ENCODE measurements at places on chromosomes 2 and 18. TPM values are rescaled to one million over a fixed set of nuclear protein-coding genes. Genes with fewer than 3 reads are reported as not detected.

REG3G gene
- total RNA-seq = not detected

BCL2 gene
- total RNA-seq = 0.56 TPM

TCF7L1 gene
- 10.9 TPM for total RNA-seq

DES gene
- 0.29 TPM for total RNA-seq

PASK gene
- 7.5 TPM for total RNA-seq

CDH20 gene
- total RNA-seq = not detected

UGT1A5 gene
- total RNA-seq = 0.13 TPM

C2orf15 gene
- total RNA-seq = 0.46 TPM

ZAP70 gene
- total RNA-seq = 0.12 TPM

KCNE4 gene
- total RNA-seq = 0.64 TPM

GPR39 gene
- 6.9 TPM for total RNA-seq

DYNAP gene
- total RNA-seq = not detected

TNFAIP6 gene
- total RNA-seq = 0.98 TPM

PIEZO2 gene
- 0.70 TPM for total RNA-seq

FBXO15 gene
- 0.67 TPM for total RNA-seq

FBXO41 gene
- 5.3 TPM for total RNA-seq

MOB4 gene
- total RNA-seq = 21.7 TPM

LHCGR gene
- not detected for total RNA-seq

CRACDL gene
- 4.2 TPM for total RNA-seq

CTIF gene
- 15.1 TPM for total RNA-seq

CRYGD gene
- not detected for total RNA-seq

PSMD14 gene
- total RNA-seq = 121 TPM

FHL2 gene
- 59.1 TPM for total RNA-seq

FOXI3 gene
- 0.05 TPM for total RNA-seq

KIAA2012 gene
- total RNA-seq = not detected

CARF gene
- total RNA-seq = 1.3 TPM

RAPGEF4 gene
- 0.24 TPM for total RNA-seq

MDH1 gene
- total RNA-seq = 258 TPM

LRP1B gene
- not detected for total RNA-seq

Data from A549 treated with Hydrocortisone at 1 μM for 4 hours (cell line).